ENCODE measurements at places on chromosomes 1 and 21.

DNA sequence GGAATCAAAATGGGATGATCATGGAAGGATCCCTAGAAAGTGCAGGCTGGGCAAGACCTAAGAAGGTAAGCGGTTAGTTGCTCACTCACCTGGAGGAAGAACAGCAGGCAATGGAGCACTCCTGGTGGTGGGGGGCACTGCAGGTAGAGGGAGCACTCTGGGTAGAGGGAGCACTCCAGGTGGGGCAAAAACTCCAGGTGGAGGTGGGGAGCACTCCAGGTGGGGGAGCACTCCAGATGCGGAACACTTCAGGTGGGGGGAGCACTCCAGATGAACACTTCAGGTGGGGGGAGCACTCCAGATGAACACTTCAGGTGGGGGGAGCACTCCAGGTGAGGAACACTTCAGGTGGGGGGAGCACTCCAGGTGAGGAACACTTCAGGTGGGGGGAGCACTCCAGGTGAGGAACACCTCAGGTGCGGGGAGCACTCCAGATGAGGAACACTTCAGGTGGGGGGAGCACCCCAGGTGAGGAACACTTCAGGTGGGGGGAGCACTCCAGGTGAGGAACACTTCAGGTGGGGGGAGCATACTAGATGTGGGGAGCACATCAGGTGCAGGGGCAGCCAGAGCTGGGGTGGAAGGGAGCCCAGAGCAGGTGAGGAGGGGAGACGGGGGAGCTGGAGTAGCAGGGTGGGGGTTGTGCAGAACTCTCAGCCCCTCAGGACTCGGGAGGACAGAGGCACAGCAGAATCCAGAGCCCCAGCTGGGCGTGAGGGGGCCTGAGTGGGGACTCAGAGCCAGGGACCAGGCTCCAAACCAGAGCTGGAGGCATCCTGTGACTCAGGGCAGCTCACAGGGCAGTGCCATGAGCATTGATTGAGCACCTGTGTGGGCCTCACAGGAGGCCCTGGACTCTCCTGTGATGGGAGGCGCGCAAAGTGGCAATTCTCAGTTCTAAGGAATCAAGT is 37.7 kb upstream of the COL6A1 start:
- DNase-seq, result no peak

DNA sequence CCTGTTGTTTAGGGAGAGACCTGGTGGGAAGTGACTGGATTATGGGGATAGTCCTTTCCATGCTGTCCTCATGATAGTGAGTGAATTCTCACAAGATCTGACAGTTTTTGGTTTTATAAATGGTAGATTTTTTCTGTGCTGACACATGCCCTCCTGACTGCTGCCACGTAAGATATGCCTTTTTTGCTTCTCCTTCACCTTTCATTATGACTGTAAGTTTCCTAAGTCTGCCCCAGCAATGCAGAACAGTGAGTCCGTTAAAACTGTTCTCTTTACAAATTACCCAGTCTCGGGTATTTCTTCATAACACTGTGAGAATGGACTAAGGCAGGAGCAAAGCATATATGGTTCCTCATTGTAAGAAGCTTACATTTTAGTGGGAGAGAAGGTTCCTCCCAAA is 1727.2 kb downstream of the NCAM2 start:
- no peak for DNase-seq

DNA sequence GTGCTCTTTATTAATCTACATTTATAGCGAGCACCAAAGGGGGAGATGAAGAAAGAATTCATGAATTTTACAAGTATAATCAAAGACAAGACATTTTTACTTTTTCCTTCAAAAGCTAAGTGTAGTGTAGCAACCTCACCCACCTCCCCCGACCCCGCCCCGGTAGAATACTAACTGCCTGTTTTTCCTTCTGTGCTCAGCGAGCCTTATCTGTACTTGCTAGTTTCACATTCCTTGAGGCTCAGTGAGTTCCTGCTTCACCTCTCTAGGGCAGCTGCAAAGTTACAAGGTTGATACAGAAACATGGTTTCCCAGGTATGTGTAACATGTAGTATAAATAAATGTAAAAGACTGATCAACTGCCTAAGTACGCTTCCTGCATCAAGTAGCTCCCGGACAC is 86.5 kb downstream of the LIPI start:
- no peak for DNase-seq

DNA sequence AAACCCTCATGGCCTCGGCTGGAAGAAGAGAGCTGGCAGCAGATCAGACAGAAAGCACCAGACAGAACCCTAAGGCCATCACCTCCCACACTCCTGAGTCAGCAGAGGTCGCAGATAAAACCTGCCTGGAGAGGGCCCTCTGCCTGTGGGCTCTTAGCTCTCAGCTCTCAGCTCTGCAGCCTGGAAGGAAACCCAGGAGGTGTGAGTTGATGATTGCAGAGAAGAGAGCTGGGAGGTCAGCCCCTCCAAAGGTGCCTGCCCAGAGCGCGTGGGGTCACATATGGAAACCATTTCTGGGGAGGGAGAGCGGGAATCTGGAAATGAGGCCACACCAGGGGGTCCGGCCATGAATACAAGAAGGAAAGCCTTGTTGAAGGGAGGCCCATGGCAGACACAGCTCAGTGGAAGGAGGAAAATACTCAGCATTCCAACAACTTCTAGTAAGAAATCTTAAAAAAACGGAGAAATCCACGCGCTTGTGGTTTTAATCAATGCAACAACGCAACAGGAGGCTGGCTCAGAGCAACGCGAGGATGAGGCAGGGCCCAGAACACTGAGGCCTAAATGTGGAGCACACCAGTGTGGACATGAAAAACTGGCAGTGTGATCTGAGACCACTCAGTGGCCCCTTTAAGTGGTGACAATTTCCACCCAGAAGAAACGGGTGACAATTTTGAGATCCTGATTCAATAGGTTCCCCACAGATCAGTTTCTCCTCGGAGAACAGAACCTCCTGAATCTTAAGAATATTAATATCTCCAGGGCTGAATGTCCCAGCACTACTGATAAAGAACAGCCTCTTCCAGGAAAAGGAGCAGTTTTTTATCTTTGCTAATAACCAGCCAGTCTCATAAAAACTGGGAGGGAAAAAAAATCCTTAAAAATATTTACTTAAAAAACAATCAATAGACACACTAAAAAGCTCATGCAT is 45.7 kb downstream of the PSMG1 start:
- no peak for DNase-seq

GRCh38 chr1:201599548-201599947 is 60.6 kb downstream of the NAV1 start:
- DNase-seq, result no peak

Data from germinal center (tissue), 1 donor.